ENCODE measurements at places on chromosomes 3 and 15.

DNA sequence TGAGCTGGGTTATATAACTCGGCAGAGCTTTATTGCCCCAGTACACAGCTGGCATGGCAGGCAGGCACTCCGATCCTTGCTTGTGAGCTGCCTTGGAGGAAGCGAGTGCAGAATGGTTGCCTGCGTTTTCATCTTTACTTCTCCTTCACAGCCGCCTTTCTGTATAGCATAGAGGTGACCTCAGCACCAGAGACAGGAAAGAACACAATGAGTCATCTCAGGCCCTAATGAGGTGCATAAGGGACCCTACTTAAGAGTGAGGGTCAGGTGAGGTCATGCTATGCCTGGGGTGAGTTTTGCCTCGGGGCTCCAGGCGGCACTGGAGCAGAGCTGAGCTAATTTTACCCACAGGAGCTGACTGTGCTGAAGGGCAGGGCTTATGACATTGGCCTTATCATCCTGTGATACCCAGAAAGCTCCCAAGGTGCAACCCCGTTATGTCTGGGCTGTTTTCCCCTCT, 43.5 kb downstream of the LPP start:
- DNase-seq: no peak

GRCh38 chr3:154849408-154849807, 230.7 kb upstream of the MME start:
- no peak for DNase-seq

DNA sequence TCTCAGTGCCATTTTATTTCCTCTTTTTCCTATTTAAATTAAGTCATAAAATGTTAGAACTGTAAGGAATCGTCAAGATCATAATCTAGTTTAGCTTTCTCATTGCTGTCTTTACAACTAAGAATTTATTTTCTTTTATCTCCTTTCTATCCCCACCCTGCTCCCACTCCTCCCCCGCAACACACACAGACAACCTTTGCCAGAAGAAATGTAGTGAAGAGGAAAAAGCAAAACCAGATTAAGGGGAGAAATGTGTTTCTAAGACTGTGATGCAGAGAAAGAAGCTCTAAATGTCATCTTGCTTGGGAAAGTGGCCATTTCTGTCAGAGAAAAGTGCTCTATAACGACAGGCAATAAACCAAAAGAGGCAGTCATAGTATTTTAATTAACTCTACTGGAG, 78.3 kb upstream of the MLF1 start:
- DNase-seq: no peak

GRCh38 chr3:94673876-94674275, 611.0 kb downstream of the NSUN3 start:
- no peak for DNase-seq

- DNase-seq: no peak
These were observed 29.1 kb downstream of the LOXL1 start for GRCh38 chr15:73955326-73955725.

DNA sequence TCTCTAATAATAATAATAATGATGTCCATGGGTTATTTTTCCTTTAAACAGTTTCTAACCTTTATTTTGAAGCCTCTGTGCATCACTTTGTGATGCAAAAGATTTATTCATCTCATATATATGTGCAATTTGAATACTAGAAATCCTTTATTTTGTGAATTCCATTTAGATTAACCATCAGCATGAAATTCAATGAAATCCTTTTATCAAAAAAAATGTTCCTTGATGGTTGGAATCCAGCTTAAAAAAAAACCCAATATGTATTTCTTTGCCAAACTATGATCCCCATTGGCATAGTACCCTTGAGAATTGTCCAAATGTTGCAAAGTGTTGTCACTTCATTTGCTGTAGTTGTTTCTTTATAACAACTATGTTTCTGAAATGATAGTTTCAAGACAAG, 7.4 kb downstream of the TBC1D23 start:
- no peak for DNase-seq

- DNase-seq: no peak
These were observed 321.5 kb upstream of the CTNNB1 start for GRCh38 chr3:40877631-40878463.

- no peak for DNase-seq
These were observed 41.6 kb upstream of the DUSP7 start for GRCh38 chr3:52097851-52098507.

Data from stimulated activated CD4-positive, alpha-beta T cell treated with anti-CD3 and anti-CD28 coated beads, Interleukin-4, amount 100 ng/mL, for 1 hour (primary cell).